Pulmonary artery endothelial cell (primary cell): ENCODE measurements at places on chromosomes 1 and 21. TPM values are rescaled to one million over a fixed set of nuclear protein-coding genes. Genes with fewer than 3 reads are reported as not detected.

DNA sequence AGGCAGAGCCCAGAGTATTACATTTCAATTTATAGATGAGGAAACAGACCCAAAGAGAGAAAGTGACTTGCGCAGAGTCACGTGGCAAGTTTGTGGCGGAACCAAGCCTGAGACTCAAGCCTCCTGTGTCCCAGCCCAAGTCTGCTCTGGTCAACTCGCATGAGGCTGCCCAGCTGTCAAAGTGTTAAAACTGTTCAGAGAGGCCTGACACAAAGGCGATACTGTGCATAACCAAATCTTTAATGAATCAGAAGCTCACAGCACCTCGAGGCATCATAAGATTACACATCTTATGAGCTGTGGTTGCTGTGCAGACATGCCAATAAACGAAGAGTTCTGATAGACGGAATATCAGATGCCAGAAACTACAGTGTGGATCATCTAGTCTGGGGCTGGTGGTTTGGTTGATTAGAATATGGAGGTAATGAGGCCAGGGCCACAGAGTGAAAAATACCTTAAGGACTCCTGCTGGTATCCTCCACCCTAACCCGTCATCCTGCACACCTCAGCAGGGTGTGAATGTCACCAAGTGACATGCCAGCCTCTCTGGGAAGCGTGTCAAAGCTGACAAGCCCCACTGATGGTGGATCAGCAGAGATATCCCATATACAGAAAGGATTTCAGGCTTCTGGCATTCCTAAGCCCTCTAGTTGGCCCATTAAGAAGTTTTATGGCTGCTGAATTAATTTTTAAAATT, 42.2 kb downstream of the TNNT2 start:
- no peak for DNase-seq

- no peak for DNase-seq
Observed at GRCh38 chr1:242797856-242798255, 273.4 kb upstream of the PLD5 start.

DNA sequence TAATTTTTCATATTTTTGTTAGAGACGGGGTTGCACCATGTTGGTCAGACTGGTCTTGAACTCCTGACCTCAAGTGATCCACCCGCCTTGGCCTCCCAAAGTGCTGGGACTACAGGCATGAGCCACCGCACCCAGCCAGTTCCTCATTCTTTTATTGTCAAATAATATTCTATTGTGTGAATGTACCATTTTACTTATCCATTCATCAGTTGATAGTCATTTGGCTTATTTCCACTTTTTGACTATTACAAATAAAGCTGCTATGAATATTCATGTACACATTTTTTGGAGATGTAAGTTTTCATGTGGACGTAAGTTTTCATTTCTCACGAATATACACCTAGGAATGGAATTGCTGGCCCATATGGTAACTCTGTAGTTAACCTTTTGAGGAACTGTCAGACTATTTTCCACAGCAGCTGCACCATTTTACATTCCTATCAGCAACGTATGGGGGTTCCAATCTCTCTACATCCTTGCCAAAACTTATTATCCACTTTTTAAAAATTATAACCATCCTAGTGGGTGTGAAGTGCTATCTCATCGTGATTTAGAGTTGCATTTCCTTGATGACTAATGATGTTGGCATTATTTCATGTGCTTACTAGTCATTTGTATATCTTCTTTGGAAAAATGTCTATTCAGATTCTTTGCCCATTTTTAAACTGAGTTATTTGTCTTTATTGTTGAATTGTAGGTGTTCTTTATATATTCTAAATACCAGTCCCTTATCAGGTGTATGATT, 12.7 kb downstream of the PACC1 start:
- no peak for DNase-seq

- DNase-seq, result no peak
Observed at GRCh38 chr1:209729436-209729835, 24.8 kb downstream of the HSD11B1 start.

DNA sequence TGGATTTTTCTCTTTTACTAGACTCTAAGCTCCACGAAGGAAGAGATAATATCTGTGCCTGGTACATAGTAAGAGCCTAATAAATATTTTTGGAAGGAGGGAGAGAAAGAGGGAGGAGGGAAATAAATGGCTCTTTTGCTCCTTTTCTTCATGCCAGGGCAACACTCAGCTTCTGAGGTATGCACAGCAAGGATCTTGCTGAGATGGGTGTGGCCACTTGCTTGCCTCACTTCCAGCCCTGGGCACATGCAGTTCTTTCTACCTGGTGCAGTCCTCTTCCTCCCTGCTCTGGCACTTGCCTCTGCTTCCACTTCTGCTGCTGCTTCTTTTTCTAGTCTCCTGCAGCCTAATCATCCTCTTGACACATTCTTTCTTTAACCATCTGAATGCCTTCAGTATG, 148.1 kb downstream of the FGGY start:
- no peak for DNase-seq

- DNase-seq, result no peak
Observed at GRCh38 chr21:42412636-42412933, 8.9 kb downstream of the UBASH3A start.

GRCh38 chr1:45033356-45033755, 21.3 kb downstream of the UROD start:
- no peak for DNase-seq

- no peak for DNase-seq
Observed at GRCh38 chr1:106880226-106880625, 176.2 kb upstream of the PRMT6 start.

GRCh38 chr1:87399701-87400100, 71.0 kb downstream of the LMO4 start:
- DNase-seq, result no peak

- DNase-seq, result no peak
Observed at GRCh38 chr1:156538711-156539440, 33.5 kb downstream of the IQGAP3 start.

- DNase-seq, result no peak
Observed at GRCh38 chr1:47984175-47984789, 12.9 kb downstream of the TRABD2B start.

- DNase-seq, result no peak
Observed at GRCh38 chr21:27820342-27820741, 853.5 kb upstream of the ADAMTS5 start.

DNA sequence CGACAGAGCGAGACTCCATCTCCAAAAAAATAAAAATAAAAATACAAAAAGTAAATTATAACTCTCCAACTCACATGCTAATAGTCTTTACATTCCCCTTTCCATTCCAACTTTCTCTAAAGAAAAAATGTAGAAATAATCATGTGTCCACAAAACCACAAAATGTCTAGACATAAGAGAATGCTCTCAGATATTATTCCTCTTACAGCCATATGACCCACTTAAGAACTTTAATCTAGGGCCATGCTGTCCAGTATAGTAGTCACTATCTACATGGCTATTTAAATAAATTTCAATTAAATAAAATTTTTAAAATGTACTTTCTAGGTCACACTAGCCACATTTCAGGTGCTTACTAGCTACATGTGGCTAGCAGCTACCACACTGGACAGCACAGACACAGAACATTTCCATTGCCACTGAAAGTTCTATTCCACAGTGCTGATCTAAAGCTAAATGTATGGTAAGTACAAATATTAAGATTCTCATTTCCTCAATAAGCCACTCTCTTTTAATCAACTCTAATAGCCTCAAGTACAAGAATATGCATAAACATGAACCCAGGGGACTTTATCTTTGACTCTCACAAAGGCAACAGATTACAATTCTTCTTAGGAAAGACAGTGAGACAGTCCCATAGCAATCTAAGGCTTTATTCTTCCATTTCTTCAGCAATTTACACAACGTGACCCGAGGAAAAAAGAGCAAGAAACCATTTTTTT, 138.6 kb downstream of the RERE start:
- no peak for DNase-seq

- DNase-seq, result no peak
Observed at GRCh38 chr1:188594542-188595235, 1765.9 kb downstream of the PLA2G4A start.

DNA sequence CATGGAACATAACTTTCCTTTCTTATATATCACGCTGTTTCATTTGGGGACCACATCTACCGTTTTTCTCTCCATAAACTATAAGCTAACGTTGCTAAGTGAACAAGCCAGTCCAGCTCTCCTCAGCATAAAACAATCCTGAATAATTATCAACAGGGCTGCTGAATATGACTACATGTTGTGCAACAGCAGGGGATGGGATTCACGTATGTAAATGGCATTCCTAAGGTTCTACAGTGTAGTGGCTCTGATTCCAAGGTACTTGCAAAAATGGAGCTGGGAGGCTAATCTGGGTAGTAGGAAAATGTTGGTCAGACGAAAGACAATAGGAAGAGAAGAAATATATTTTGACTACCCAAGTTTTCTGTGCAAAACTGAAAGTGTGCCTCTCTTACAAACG, 262.8 kb downstream of the RWDD3 start:
- no peak for DNase-seq

DNA sequence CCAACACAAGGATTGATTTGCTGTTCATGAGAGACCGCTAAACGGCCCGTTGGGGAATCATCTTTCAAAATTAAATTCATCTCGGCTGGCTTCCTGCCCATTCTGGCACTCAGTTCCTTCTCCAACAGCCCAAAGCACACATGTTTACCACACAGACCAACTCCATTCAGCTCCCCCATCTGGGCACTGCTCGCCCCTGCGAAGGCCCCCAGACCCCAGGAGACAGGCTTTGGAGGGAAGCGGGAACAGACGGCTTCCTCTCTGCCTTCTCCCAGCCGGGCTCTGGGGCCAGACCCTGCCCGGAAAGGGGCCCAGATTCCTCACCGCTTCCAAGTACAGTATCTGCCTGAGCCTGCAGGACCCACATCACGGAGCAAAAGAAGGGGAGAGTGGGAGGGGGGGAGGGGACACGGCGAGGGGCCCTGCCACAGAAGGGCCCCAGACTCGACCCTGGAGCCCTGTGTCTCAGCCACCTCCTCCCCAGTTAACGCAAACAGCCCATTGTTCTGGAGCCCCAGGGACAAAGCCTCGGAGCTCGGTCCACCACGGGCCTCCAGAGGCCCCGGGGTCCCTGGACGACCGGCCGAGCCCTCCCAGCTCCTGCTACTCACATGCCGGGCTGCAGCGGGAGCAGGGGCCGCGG, 660 bp downstream of the MEGF6 start:
- DNase-seq, result no peak

GRCh38 chr1:197838836-197839235, 63.6 kb upstream of the DENND1B start:
- peak; percentile 56 for DNase-seq

DNA sequence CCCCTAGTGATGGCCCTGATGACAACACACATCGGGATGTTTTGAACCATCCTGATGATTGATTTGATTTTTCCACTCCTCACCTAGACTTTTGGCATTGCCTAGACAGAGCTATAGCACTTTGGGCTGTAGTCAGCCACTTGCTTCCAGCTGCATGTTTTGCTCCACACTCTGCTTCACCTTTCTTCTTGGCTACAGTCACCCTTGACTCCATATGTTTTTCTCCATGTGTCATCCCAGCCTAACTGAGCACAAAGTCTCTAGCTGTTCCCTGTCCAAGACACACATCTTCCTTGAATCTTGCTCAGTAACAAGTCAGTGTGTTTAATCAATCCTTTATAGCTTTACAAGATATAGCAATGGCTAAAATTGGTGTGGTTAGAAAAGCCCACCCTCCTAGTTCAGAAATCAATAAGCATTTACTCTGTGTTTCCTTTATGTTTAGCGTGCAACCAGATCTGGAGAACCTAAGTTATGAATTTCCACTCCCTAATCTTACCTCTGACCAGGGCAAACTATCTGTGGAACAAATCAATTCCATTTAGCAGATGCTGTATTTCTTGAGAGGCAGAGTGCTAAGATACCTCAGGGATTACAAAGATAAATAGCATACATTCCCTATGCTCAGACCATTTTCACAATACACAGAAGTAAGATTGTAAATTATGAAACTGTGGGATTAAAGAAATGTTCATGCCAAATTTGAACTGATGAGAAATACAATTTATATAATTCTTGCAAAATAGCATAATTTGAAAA, 98.4 kb upstream of the LYPLAL1 start:
- no peak for DNase-seq

DNA sequence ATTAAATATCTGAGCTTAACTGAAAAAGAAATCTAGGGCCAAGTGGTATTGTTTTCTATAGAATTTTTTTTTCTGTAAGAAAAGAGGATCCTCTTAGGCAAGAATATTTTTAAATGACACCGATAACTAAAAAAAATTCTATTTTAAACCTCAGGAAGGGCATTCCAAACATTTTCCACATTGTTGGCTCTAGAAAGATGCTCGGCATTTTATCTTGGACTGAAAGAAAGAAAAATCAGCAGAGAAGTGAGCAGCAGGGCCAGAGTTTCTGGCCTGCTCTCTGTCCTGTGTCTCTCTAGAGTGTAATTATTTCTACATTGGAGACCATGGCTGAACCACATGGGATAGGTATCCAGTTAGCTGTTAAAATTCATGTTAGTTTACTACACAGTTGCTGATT, 192.5 kb upstream of the GREM2 start:
- peak; percentile 0 for DNase-seq

- no peak for DNase-seq
Observed at GRCh38 chr1:18962855-18963737, 6.6 kb upstream of the IFFO2 start.

DNA sequence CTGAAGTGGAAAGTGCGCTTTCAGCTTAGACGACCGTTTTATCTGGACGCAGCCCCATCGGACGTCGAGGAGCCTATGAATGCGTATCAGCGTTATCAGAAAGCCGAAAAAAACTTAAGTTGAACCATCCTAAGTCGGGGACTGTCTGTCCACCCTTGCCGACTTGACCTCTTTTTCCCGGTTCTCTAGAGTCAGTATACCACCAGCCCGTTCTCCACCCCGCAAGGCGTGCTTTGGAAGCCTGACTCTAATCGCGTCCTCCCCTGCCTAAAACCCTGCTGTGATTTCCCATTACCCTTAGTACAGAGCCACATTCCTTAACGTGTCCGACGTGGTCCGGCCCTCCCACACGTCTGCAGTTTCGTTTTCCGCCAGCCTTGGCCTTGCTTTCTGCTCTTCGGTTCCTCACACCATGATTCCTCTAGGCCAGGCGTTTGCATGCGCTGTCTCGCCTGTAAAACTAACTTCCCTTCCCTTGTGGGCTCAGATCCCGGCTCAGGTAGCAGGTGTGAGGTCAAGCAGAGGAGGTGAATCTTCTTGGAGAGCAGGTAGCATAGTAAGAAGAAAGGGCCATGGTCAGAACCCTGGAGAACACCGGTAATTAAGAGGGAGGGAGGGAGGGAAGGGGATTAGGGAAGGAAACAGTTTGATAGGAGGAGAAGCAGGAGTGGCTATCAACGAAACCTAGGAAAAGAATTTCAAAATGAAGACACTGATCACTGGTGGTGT, 865 bp downstream of the ADPRS start:
- DNase-seq, result no peak

MORN1 gene
- 4.1 and 4.3 TPM in 2 replicates for total RNA-seq

RHCE gene
- total RNA-seq, result 0.11 and 0.40 TPM in 2 replicates

KRTAP19-1 gene
- total RNA-seq, result not detected in 2 replicates

FCN3 gene
- 0.07 TPM in 1 of 2 replicates, not detected in the other for total RNA-seq

FMO2 gene
- under 0.01 and 8.0 TPM in 2 replicates for total RNA-seq

ATP6V1G3 gene
- not detected in 2 replicates for total RNA-seq
